ENCODE measurements at places on chromosomes 5 and 9.

DNA sequence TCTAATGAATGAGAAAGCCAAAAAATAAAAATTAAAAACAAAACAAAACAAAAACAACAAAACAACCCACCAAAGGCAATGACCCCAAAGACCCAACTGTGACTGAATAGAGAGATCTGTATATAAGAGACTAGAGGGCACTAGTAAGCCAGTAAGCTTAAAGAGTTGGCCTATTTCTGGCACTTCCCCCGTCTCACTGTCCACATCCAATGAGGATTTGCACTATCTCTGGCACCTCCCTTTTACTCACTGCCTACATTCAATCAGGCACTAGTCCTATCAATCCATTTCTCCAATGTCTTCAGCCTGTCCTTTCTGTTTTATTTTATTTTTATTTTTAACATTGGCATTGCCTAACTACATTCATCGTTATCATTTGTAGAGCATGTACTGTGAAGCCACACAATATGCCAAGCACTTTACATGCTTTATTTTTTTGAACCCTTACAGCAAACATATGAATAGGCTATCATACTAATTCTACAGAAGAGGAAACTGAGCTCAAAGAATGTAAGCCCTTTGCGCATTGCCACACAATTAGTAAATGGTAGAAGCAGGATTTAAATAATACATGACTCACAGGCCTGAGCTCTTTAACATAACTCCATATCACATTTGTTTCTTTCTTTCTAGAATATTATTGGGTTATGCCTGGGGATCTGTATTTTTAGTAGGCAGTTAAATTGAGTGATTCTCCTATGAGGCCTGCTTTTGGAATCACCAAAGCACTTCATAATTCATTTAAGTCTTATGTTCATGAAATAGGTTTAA lies 70.0 kb downstream of the C6 start:
- no peak for DNase-seq

DNA sequence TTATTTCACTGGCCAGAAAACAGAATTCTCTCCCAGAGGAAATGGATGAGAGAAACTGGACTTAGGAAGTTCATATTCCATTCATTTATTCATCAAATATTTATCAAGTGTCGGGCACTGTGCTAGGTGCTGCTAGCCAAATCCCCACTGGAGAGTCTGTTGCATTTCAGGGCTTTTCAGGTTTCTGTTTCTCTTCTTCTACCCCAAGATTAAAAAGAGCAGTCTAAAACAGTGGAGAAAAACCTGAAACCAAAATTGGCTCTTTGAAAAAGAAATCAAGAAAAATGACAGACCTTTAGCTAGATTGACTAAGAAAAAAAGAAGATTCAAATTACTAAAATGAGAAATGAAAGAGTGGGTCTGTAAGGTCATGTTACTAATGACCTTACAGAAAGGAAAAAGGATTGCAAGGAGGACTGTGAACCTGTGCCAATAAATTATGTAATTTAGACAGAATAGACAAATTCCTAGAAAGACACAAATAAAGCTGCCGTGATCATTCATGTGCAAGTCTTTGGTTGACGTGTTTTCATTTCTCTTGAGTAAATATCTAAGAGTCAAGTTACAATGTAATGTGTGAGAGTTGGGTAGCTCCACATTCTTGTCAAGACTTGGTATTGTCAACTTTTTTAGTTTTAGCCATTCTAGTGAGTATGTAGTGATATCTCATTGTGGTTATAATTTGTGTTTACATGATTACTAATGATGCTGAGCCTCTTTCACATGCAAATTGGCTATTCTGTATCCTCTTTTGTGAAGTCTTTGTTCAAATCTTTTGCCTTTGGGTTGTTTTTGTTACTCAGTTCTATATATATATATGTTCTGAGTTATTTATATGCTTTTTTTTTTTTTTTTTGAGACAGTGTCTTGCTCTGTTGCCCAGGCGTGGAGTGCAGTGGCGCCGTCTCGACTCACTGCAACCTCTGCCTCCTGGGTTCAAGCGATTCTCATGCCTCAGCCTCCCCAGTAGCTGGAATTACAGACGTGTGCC lies 23.7 kb downstream of the SNX30 start:
- no peak for DNase-seq

GRCh38 chr9:78905387-78905786 lies 608.5 kb downstream of the PSAT1 start:
- no peak for DNase-seq

DNA sequence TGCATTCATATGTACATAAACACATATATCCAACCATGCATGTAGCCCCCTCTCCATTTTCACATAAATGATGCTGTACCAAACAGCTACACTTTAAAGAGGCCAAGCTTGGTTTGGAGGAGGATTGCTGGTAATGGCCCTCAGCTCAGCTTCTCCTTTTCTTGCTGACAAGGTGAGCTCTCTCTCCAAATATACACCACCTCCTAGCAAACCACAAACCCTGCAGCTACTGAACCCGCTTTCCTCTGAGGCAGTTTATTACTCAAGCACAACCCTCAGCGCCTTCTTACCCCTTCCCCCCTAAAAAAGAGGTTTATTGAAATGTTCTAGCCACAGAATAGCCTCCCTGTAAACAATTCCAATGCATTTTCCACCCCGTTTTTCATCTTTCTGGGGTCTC lies 54.0 kb downstream of the ALG2 start:
- no peak for DNase-seq

DNA sequence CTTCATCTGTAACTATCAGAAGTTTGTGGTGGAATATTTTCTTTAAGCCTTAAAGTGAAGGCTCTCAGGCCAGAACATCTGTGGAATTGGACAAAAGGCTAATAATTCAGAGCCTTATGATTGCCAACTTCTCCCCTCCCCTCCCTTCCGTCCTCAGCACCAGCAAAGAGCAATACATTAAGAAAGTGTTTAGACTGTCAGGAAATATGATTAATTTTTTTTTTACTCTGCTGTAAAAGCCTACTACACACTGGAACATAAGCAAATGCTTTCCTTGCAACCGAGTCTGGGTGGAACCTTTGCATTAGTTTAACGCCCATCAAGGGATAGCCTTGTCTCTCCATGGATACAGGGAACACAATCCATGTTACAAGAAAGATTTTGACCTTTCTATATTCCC lies 110.3 kb upstream of the TARS1 start:
- DNase-seq = no peak

DNA sequence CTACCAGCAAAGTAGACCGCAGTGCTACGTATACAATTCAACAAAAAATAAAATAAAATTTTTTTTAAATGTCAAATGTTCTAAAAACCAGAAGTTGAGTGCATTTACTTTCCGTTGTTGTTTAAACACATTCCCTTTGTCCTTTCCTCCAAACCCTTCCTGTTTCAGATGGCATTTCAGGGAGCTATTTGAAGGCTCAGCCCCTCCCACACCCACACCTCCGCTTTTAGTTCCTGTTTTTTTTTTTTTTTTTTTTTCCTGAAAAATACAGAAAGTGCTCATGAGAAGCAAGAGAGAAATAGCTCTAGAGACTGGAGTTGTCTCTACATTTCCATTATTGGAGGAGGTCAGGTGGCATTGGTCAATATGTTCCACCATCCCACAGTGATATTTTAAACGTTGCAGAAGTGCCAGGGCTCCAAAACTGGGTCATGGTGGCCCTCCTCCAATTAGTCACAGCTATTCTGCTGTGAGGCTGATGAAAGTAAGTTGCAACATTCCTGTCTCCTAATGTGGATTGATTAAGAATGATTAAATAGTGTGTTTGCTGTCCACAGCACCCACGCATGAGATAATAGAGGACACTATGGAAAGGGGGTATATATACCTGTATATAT lies 106.9 kb downstream of the GABRG2 start:
- no peak for DNase-seq

- no peak for DNase-seq
Observed at GRCh38 chr5:153147891-153148623, 342.4 kb upstream of the GRIA1 start.

DNA sequence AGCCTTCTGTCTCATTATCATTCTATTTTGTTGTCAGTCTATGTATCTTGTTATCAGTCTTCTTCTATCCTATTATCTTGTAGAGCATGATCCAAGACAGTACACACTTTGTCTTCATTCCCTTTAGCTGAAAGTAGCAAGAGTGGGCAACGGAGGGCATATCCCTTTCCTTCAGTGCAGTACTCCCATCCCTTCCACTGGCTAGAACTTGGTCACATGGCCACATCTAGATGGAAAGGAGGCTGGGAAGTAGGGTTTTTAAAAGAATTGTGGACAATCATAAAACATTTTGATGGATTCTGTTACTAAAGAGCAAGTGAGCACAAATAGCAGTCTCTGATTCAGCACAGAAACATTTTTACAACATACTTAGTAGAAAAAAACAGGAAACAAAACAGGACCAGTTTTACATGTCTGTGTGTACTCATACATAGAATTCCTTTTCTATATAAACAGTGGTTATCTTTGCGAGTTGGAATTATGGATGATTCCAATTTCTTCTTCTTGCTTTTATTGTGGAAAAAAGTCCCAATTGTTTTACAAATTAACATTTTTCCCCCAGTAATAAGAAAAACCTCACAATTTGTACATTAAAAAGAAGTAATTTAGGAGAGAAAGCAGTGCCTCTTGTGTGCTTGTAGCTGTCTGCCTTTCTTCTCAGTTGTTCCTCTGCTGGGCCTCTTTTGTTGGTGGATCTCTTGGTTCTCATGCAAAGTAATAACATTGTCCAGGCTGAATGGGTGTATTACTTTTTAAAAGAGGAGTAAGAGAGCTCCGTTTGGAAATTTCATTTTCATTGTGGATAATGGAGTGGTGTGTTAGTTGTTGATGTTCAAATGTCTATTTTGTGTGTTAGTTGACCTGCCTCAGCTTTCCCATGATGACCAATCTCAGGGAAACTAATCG lies 410.9 kb upstream of the TRPC7 start:
- DNase-seq = no peak

- DNase-seq = no peak
Observed at GRCh38 chr9:15543047-15543813, 9.6 kb upstream of the CCDC171 start.

DNA sequence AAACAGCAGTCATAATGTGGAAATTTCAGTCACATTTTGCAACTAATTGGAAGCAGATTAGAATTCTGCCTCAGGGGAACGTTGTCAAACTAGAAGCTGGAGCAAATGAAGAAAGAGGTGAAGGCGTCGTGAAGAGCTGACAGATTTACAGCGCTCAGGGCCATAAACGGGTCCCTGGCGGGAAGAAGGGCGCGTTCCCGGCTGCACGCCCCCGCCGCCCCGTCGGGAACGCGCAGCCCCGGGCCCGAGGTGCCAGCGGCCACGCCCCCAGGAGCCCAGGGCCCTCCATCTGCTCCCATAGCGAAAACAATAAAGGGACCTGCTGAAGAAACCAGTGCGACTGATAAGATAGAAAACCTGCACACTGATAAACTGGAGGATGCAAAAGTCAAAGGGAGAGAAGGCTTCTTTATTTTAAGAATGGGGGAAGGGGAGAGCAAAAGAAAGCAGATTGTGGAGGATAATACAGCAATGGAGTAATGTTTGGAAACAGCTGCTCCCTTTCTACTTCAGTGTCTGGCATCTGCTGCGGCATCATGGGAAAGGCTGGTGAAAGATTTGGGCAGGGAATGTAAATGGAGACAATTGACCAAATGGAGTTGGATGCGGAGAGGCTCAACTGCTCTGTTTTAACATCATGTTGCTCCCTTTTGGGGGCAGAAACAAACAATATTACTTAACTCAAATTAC lies 11.1 kb downstream of the ZNF608 start:
- no peak for DNase-seq

Measured in activated effector memory CD4-positive, alpha-beta T cell treated with Interleukin-2 at 50 U/mL for 16 hours (primary cell).